COR-L47 (cell line): ENCODE measurements at places on chromosomes 7 and 10.

GRCh38 chr10:6619660-6620059, 39.6 kb upstream of the PRKCQ start:
- no peak for DNase-seq

DNA sequence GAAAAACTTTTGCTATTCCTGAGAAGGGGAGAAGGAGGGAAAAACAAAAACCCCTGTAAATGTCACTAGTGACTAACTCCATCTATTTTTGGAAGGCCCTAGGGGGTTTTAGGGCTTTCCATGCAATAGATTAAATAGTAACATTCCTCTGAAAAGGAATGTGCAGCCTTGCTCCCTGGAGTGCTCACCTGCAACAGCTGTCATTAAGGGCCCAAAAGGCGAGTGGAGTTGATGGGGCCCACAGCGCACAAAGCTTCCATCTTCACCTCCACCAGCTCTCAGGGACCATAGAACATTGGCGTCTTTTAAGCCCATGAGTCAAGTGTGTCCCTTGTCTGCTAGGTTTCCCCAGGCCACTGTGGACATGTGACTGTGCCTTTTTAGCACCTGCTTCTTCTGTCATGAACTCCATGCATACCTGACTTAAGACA, 58.0 kb upstream of the IL6 start:
- DNase-seq: no peak

GRCh38 chr7:140334341-140335057, 63.8 kb downstream of the SLC37A3 start:
- DNase-seq: no peak

GRCh38 chr7:17176371-17177032, 122.0 kb upstream of the AHR start:
- no peak for DNase-seq

DNA sequence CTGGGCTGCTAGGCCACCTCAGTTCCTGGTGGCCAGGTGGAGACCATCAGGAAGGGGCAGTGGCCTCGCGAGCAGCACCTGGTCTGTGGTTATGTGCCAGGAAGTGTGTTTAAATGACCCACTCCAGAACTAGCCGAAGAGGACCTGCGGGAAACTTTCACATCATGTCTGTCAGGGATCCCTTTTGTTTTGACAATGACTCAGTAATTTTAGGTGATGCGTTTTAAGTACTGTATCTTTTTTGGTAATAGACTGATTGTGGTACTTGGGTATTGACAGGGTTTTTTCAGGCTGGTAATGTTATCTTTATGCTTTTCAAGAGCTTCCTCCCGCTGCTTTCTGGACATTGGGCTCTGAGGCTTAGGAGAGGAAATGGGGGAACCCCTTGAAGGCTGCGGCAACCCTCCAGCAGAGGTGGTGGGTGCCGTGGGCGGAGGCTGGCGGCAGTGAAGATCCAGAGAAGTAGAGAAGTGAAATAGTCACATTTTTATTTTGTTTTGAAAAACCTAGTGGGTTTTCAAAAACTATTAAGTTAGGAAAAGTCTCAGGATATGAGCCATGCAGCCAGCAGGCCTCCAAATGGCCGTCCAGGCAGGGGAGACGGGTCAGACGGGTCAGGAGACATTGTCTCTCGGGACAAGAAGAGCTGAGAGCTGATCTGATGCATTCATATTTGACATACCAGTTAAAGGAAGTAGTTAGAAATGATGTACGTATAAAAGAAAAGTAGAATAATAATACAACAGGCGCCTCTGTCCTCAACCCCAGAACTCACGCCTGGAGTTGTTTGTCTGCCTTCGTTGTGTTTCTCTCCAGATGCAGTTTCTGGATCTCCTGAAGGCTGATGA, 27.7 kb downstream of the PPP2R2D start:
- DNase-seq: no peak

GRCh38 chr10:36450380-36450779, 675.0 kb upstream of the ANKRD30A start:
- no peak for DNase-seq

- no peak for DNase-seq
These were observed 72.6 kb upstream of the NFKB2 start for GRCh38 chr10:102322914-102323313.

DNA sequence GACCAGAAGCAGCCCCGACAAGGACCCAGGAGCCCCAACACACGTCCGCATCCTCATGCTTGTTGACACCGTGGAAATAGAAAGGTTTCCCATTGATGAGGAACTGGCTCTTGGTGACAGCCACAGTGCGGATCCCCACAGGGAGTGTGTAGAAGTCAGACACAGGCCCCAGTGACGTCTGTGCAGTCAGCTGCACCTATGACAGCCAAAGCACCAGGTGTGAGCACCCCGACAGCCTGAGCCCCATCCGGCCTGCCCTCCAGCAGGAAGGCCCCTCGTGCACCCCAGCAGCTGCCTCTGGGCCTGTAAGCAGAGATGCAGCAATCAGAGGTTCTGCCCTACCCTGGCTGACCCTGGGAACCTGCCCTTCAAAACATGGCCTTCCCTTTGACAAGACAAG, 7.1 kb downstream of the GUSB start:
- DNase-seq: no peak

- DNase-seq: peak; percentile 65
These were observed 225.3 kb upstream of the RHOBTB1 start for GRCh38 chr10:61169294-61169693.

DNA sequence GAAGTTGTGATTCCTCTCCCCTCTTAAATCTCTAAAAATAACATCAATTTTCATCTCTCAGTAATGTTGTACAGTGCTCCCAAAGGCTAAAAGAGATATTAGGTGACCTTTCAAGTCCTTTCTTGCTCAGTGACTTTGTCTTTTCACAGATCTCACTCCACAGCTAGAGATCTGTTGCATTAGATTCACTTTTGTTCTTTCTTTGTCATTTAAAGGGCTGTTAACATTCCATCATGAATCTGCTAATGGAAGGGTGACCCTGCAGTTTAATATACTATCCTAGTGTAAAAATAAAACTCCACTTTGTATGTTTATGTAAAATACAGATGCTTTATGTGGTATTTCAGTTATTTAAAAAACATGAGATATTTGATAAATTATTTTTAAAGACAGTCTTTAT, 30.5 kb downstream of the GNAI1 start:
- DNase-seq: no peak

- no peak for DNase-seq
These were observed 178.7 kb downstream of the TNS3 start for GRCh38 chr7:47402941-47403866.

DNA sequence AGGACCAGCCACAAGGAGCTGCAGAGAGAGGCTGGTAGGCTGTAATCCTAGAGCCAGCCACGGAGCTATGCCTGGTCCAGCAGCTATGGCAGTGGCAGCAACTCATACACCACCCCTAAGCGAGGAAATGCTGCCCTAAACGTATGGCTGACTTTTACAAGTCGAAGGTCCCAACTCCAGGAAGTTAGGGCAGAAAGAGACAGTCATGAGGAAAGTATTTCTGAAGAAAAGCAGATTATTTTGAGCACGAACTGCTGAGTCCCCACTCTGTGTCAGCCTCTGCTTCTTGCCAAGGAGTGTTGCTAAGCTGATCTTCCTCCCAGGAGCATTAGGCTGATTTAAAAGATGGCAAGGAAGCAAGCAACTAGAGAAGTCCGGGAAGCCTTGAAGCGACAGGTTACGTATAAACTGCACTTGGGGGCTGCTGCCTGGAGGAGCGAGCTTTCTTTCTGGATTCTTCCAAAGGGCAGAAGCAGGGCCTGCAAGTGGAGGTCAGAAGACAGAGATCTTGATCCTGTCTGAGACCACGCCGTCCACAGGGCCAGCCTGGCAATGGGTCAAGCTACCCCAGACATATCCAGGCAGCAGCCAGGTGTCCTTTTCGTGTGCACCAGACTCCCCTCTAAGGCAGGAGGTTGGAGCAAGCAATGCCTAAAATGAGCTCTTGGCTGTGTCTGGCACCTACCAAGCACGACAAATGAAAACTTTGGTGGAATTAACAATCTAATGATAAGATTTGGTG, 39.4 kb downstream of the PLXNA4 start:
- DNase-seq: no peak

- DNase-seq: no peak
These were observed 3.5 kb downstream of the ANKRD1 start for GRCh38 chr10:90917238-90917967.

GRCh38 chr10:112184052-112184371, 447 bp upstream of the GPAM start:
- DNase-seq: no peak

- DNase-seq: no peak
These were observed 74.9 kb upstream of the NRBF2 start for GRCh38 chr10:63058236-63058635.

DNA sequence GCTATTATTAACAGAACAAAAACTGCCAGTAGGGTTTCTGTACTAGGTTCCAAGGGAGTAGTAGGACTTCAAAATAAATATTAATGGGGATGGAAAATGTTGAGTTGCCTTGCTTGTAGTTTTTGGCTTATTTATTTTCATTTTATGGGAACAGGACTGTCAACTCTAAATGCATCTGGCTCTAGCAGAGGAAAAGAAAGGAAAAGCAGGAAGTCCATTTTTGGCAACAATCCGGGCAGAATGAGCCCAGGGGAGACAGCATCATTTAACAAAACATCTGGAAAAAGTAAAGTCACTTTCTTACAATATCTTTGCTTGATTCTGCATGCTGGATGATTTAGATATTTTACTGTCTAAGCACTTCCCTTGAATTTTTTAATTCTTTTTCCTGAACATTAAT, 69.4 kb downstream of the NOC3L start:
- no peak for DNase-seq

DNA sequence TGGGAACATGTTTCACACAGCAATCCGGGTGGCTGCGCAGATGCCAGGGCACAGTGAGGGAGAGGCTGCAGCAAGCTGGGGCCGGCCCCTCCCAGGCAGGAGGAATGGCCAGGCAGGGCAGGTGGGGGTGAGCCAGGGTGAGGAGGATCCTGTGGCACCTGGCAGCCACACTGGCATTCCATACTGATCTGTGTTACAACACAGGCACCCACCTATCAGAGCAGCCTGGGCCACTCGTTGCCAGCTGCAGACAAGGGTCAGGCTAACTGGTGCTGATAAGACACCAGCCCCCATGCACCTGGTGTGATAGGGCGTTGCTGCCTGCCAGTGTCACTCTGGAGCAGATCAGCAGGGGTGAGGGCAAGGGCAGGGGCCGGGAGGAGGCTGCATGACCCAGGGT, 16.6 kb upstream of the RET start:
- no peak for DNase-seq

DNA sequence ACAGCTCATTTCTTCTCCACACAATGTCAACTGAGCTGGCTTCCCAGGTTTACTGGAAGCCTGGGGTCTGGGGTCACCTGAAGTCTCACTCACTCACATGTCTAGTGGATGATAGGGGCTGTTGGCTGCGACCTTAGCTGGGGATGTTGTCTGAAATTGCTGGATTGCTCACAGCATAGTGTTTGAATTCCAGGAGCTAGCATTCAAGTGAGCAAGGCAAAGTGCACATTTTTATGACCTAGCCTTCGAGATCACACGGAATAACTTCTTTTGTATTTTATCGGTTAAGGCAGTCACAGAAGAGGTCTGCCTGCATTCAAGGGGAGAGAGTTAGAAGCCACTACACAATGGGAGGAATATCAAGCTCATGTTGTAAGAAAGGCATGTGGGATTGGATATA, 3.6 kb downstream of the TEX47 start:
- no peak for DNase-seq

GRCh38 chr7:134480730-134481129, 21.8 kb upstream of the AKR1B1 start:
- DNase-seq: no peak

GRCh38 chr7:131827421-131827820, 271.0 kb upstream of the PODXL start:
- DNase-seq: no peak

- no peak for DNase-seq
These were observed 404.6 kb downstream of the LRMDA start for GRCh38 chr10:75836064-75836463.

- DNase-seq: no peak
These were observed 71.2 kb downstream of the ARHGAP21 start for GRCh38 chr10:24652381-24652957.

- no peak for DNase-seq
These were observed 31.5 kb upstream of the NRP1 start for GRCh38 chr10:33365871-33366411.

DNA sequence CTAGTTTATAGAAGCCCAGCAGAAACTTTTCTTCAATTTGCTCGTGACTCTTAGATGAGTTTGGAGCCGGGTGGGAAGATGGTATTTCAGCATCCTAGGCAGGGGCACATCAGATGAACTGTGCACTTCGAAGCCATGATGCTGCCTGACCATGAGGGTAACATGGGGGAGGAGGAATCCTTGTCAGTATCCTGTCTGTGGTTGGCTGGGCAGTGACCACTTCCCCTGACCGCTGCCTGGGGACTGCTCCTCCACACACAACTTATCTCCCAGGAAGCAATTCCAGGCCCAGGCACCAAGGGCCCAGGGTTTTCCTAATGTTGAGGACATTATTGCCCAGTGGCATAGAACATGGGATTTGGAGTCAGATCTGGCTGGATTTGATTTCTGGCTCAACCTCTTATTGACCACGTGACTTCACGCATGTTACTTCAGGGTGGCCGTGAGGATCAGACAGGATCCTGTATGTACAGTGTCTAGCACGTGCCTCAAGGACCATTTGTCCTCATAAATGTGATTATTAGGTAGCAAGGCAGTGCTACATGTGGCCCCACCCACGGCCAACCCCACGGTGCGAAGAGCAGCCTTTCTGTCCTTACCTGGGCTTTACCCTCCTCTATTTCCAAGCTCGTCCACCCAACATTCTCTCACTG, 65.2 kb downstream of the PTPRE start:
- no peak for DNase-seq

DNA sequence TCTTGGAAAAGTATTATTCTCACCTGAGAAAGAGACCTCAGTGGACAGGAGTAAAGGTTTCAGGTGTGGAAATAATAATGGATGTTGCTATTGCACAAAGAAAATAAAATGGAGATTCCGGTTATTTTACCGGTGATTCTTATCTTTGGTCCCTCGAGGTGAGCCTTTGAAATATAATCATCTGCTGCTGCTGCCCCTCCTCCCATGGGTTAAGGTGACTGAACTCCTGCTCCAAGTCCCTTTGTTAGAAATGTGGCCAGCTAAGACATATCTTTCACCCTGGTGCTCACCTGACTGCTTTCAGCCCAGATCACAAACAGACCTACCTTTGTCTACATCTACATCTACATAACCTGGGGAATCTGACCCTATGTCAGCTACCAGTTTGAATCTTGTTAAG, 5.7 kb downstream of the CUBN start:
- no peak for DNase-seq

DNA sequence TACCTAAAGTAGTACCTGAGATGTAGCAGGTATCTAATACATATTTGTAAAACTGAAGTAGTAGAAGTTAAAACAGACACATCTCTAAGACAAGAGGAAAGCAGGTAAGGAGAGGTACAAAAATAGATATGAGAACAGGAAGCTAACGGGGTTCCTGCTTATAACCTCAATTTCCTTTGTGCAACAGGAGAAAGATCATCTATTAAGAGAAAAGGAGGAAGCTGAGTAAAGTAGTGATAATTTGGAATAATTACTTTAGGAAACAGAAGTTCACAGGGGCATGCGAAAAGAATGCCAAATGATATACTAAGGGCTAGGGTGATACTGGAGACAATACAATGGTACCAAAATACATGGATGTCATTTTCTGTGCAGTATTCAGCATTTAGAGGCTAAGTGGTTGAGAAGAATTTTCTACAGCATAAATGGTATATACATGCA, 108.7 kb downstream of the NRBF2 start:
- DNase-seq: no peak
